ENCODE measurements at places on chromosomes 3 and 15.

- no peak for DNase-seq
Measured at GRCh38 chr15:90839187-90840071, 29.0 kb upstream of the FURIN start.

DNA sequence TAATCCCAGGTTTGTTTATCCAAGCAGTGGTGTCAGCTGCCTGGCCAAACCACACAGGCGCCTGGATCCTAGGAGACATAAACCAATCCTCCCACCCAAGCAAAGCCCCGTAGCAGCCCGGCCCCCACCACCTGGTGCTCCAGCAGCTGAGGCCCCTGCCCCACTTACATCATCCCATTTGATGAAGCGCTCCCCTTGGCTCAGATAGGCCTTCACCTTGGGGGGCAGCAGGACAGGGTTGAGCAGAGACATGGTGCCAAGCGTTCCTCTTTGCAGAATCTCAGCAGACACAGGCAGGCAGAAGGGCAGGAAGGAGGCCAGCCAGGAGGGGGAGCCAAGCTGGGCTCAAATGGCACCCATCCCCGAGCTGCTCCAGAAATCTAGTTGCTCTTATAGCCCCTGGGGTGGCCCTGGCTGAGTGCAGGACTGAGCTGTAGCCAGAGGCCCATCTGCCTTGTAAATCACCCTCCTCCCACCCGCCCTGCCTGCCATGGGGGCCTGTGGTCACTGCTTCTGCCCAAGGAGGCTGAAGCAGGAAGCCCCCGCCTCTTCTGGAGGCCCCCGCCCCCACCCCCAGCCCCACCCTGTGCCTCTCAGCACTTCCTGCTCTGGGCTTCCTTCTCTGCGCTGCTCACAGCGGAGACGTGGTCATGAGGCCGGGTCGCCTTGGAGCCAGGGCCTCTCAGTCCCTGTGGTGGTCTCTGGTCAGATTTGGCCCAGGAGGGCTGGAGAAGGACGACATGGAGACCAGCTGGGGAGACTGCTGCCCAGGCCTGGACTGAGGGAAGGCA lies at the start of gene PLCB2:
PLCB2 (minus strand) TSS at position 515 of the 791 bp plus-strand sequence; CDS start at position 252, 263 bp downstream.
- DNase-seq: peak; percentile 41

- no peak for DNase-seq
Measured at GRCh38 chr3:119600732-119601131, 3.0 kb downstream of the PLA1A start.

GRCh38 chr3:5756443-5756842 lies 568.9 kb downstream of the EDEM1 start:
- DNase-seq: no peak

GRCh38 chr3:46010519-46011113 lies 15.0 kb upstream of the FYCO1 start:
- DNase-seq: no peak

DNA sequence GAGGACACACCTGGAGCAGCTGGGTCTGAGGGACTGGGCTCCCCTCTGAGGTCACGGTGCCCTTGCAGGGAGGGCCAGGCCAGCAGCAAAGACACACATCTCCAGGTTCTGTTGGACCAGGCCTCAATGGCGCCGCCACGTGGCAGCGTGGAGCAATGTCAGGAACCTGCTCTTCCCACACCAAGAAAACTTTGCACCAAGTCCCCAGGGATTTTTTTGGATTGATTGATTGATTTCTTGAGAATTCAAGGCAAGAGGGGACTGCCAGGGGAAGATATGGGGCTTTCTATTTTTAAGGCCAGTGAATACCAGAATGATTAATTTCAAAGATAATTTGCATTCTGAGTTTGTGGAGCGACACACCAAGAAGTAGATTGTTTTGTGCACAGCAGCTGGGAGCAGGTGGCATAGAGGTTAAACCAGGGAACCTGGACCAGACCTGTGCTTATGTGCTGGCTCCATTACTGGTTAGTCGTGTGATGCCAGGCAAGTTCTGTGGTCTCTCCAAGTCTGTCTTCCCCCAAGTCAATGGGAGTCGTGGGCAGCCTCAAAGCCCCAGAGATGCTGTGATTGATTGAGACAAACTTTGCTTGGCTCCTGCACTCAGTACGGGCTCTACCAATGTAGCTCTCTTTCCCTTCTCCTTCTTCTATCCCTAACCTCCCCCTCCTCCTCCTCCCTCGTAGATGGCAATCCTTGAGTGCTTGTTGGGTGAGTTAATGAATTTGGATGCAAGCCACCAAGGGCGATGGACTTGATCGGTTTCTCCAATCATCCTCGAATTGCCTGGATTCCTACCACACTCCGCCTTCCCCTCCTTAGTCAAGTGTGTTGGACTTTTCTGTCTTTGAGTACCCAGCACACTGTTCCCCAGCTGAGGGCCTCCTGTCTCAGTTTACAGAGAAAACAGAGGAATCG lies 96.2 kb upstream of the TRPM1 start:
- peak; percentile 12 for DNase-seq

Data from stimulated activated CD8-positive, alpha-beta memory T cell treated with anti-CD3 and anti-CD28 coated beads, Interleukin-2, amount 100 ng/mL, for 1 hour (primary cell).